ENCODE measurements at places on chromosomes 5 and 9.

GRCh38 chr9:126125577-126125976 lies 201.1 kb upstream of the MVB12B start:
- DNase-seq, result no peak

GRCh38 chr5:172453986-172454357 lies 353 bp downstream of the SH3PXD2B start:
- DNase-seq, result no peak

DNA sequence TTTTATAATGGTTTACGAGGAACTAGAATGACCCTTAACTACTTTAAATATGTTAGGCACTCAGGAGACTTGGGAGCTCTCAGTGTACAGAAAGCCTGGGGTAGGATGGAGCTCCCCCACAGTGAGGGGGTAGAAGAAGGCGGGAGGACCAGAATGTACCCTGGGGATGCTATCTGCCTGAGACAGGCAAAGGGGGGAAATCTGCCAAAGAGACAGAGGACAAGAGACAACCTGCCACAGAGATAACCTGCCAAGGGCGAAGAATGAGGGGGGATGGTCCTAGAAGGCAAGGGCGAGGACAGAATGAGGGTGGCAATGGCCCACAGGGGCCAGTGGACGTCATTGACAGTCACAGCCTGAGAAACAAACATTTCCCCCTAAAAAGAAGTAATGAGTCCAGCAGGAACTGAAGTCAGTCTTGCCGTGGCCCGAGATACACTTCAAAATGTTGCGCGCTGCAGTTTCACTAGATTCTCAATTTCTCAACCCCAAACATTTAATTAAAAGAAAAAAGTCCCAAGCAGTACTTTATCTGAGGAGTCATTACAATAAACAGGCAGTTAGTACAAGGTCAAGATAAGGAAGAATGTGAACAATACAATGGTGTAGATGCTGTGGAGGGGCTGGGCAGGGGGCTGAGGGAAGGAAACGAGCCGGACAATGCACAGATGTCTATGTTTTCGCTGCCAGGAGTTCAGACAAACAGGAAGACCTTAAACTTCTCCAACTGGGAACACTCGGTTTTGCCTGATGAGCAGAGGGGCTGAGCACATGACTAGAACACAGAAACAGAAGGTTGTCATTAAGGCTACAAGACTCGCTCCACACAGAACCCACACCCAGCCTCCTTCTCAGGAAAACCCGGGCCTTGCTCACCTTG lies 125.0 kb downstream of the LHFPL2 start:
- DNase-seq, result no peak

DNA sequence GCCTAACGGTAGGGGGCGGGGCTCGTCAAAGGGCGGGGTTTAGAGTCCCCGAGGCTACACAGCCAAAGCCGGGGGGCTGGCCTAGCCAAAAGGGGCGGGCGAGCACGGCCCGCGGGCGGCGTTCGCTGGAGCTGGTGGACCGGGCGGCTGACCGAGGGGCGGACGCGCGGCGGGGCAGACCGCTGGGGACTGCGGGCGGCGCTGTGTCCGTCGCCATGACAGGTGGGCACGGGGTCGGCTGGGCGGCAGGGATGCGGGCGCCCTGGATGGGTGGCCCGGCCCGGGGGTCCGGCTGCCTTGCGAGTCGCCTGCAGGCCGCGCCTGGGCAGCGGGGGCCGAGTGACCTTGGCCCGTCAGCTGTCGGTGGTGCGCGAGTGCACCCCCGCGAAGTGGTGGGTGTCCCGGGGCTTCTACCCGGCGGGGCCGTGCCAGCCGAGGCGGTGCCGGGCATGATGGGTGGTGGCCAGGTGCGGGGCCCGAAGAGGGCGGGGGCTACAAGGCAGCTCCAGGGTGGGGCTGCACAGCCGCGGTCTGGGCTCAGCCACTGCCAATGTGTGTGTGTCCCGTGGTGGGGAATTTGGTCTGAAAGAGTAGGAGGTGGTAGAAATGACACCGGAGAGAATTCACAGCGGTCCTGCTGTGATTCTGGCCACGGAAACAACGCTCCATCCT lies at the start of gene CARD19:
Gene CARD19, plus strand, starts transcription at position 87 of the 672 bp plus-strand sequence. Its CDS starts 129 bp downstream, at position 216.
- peak; percentile 52 for DNase-seq

DNA sequence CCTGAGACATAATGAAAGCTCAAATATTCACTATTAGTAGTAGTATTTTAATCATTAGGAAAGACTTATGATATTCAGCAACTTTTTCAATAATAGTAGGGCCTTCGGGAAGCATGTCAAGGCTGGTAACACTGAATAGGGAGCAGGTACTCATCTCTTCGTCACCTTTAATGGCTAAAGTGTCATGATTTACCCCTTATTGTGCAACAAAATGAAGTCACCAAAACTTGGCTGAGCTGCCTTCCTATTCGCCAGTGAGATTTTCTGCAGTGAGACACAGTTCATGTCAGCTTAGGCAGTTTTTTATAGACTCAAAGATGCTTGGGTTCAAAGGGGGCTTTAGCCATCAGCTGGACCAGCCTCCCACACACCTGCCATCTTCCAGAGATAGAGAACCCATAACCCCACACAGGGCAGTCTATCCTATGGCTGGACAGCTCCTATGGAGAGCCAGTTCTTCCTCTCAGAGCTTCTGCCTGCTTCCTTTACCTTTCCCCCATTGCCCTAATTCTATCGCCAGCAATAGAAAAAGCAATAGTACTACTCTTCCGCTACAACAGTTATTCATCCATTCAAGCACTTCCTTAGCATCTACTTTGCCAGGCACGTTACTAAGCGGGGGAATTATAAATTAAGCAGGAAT lies 2.3 kb upstream of the CPLX2 start:
- DNase-seq, result no peak

GRCh38 chr9:93667006-93667405 lies 90.6 kb downstream of the PHF2 start:
- no peak for DNase-seq

GRCh38 chr5:45098483-45098882 lies 289.7 kb downstream of the MRPS30 start:
- no peak for DNase-seq

GRCh38 chr9:17900606-17901005 lies 321.7 kb downstream of the SH3GL2 start:
- no peak for DNase-seq

DNA sequence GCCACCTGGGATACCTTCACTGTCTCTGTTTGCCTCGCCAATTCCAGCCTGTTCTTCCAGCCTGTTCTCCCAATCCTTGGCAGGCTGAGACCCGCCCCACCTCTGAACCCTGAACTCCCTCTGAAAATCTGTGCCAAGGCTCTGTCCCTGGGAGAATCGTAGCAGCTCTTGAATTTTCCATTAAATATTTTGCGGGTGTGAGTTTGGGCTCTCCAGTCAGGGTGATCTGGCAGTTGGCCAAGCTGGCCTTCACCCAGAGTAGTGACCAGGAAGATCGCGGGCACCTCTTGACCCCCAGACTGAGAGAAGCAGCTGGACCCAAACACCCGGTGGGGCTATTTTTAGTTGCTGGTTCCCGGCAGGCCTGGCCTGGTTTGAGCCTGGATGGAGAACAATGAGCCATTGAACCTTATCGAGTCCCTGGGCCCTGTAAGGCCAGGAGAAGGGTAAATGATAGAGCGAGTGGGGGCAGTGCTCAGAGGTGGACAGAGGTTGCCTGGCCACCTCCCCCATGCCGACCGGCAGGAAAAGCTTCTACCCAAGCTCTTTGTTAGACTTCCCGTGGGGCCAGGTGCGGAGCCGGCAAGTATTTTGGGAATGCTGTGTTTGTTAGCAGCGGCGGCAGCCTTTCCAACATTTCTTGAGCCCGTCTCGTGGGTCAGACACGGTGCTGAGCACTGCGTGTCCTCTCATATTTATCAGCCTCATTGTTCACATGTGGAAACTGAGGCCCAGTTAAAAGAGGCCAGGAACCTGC lies 146.2 kb downstream of the RGS3 start:
- DNase-seq, result no peak

- DNase-seq, result no peak
Observed at GRCh38 chr5:179343719-179344430, 1.4 kb downstream of the ADAMTS2 start.

DNA sequence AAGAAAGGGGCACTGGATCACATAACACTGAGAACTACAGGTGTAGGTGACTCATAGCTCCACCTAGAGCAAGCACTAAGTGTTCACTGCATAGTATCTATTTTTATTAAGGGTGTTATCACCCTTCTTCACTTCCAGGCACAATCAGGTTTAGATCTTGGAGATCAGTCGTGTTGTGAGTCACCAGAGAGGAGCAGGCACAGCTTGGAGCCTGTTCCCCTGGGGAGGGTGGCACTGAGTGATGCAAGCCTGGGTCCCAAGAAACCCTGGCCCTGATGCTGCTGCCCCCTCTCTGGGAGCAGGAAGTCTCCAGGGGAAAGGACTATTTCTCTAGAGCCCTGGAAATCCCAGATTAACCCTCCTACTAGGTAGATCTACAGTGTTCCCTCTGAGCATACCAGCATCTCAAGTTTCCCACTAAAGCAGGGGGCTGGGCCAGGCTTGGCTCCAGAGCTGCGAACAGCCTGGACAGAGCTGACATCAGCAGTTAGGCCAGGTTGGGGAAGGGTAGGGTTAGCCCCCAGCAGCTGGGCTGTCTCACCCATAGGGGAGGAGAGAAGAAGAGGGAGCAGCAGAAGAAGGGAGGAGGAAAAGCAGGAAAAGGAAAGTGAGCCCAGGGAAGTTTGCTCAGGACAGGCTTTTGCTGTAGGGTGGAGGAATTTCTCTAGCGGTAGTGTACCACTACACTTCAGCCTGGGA lies 28.1 kb upstream of the SPINK4 start:
- DNase-seq, result no peak

DNA sequence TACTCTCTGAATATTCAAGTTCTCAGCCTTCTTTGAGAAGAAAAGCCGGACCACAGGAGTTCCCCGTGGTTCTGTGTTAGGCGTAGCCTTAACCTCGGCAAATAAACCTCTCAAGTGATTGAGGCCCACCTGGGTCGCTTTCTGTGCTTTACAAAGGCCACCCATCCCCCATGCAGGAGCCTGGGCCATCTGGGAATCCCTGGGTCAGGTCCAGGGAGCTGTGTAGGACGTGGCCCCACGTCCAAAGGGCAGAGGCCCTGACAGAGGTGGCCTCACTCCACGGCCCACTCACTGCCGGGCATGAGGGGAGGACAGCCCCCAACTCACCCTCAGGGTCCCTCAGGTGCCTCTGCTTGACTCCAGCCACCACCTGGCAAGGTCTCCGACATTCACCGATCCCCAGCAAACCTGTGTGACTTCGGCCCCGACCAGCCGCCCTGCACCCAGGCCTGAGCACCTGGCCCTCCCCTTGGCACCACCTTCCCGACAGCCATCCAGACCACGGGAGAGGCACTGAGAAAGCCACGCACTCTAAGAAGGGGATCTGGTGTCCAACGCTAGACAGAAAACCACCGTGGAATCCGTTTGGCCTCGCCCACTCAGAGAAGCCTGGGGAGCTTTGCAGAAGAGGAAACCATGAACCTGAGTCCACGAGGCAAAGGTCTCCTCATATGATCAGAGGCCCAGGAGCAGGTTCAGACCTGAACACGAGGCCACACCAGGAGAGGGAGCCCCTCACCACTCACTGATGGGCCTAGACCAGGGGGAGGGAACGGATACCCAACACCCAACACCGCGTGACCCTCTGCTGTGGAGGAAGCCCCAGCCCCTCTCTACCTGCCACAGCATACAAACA lies 4.5 kb downstream of the SLC12A7 start:
- DNase-seq, result no peak

- DNase-seq, result no peak
Observed at GRCh38 chr5:73030995-73031394, 75.2 kb downstream of the FCHO2 start.

- DNase-seq, result no peak
Observed at GRCh38 chr9:70510157-70510770, 95.8 kb upstream of the KLF9 start.

GRCh38 chr5:179805529-179806249 lies 977 bp downstream of the MGAT4B start:
- DNase-seq, result no peak

GRCh38 chr5:56807679-56808078 lies 7.7 kb upstream of the MAP3K1 start:
- DNase-seq, result no peak

DNA sequence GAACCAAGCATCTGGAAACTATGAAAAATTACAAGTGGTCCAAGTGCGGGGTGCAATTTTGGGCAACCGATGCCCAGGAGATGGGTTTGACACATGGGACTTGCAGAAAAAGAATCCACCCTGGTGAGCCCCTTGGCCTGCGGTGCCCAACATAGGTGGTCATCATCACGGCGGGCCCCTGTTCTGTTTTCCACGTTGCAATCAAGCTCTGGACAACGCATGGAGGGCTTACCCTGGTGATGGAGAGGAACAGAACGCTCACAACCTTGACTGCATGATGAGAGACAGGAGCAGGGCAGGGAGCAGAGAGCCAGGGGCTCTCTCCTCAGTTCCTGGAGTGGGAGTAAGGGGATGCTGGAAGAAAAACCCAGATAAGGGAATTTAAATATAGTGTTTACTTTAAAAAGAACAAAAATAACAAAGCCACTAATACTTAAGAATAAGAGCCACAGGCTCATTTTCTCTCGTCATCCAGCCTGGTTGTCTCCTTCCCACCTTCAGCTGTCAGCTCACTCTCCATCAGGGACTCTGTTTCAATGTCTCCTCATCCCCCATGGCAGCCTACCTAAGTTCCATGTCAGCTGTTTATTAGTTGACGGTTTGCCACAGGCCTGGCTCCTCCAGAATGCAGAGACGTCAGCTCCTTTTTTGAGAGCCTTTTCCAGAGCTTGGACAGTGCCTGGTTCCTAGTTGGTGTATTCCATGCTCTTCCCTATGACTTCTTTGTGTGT lies 172.1 kb downstream of the GADD45G start:
- no peak for DNase-seq

DNA sequence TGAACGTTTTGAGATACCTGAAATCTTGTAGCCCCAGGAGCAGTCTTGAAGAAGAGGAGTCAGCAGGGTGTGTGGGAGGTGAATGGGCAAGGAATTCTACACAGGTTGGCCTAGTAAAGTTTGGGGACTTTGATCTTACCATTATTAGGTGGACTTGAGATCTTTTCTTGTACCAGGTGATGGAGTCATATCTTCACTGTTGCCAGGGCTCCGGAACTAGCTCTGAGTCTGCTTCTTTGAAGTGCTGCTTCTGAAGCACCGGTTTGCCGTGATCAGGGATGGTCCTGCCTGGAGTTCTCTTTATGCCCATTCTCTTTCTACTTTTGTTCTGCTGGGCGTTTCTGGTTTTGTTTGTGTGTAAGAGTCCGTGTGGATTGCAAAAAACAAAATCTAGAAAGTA lies 27.4 kb downstream of the RCL1 start:
- no peak for DNase-seq

All from effector memory CD8-positive, alpha-beta T cell (primary cell).